ENCODE measurements at places on chromosomes 3 and 15.

DNA sequence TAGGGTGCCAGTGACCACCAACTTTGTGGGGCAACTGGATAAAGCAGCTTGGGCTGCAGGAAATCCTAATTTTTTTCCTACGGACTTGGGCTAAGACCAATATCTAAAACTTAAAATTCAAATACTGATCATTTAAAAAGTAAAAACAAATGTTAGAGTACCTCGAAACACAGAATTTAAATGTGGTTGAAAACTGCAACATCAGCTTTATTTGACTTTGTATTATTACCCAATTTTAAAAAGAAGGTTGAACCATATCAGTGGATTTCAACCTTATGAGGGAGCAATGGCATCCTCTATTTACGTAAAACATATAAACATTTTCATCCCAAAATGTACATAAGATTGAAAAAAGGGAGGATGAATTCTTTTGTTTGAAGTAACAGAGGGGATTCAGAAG is 26.2 kb downstream of the CFAP20DC start:
- DNase-seq, result no peak

- DNase-seq, result no peak
These were observed 7.9 kb upstream of the RARB start for GRCh38 chr3:25420147-25420546.

DNA sequence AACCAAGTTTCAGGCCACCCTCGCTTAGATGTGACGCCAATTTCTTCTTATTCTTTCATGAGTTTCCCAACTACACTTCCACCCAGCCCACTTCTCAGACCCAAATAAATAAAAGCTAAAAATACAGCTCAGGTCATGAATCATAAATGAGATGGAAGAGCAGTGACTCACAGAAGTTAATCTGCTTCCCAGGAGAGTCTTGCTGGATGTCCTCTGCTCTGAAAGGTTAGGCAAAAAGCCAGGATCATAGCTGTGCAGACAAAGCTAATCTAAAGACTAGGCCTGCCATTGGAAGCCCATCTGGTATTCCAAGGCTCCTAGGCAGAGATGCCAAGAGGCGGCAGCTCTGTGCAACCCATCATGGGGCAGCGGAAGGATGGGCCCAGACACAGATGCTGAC is 24.1 kb downstream of the SHC4 start:
- DNase-seq, result no peak

DNA sequence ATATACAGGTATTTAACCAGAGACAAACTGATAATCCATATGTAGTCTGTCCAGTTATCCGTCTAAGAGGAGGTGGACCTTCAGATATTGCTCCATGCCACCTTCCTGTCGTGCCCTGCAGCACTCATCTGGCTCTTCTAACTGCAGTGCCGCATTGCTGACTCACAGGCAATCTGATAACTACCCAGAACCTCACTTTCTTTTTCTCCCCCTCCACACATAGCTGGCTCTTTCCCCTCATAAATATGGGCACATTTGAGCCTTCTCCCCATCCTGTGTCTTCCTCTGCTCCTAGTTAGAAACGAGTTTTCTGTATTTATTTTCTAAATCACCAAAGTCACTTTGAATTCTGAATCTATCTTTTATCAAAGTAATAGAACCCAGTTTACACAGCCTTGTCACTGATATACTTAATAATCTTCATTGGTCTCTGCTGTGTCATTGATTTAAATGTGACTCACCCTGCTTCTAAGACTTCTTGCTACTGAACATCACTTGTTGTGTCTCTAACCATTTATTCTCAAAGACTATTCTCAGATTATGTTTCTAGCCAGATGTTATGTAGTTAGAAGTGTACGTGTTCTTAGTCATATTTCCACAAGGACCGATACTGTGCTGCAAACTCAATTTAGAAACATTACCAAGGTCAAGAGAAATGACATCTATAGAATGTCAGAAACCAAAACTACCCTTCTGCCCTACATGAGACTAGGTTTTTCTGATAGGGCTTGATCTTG is 17.4 kb upstream of the KCNMB2 start:
- DNase-seq, result no peak

GRCh38 chr15:67854358-67854757 is 14.5 kb upstream of the RNU6-1 start:
- no peak for DNase-seq

All from dermis microvascular lymphatic vessel endothelial cell (primary cell).